ENCODE measurements at places on chromosomes 12 and 14. TPM values are rescaled to one million over a fixed set of nuclear protein-coding genes. Genes with fewer than 3 reads are reported as not detected.

DNA sequence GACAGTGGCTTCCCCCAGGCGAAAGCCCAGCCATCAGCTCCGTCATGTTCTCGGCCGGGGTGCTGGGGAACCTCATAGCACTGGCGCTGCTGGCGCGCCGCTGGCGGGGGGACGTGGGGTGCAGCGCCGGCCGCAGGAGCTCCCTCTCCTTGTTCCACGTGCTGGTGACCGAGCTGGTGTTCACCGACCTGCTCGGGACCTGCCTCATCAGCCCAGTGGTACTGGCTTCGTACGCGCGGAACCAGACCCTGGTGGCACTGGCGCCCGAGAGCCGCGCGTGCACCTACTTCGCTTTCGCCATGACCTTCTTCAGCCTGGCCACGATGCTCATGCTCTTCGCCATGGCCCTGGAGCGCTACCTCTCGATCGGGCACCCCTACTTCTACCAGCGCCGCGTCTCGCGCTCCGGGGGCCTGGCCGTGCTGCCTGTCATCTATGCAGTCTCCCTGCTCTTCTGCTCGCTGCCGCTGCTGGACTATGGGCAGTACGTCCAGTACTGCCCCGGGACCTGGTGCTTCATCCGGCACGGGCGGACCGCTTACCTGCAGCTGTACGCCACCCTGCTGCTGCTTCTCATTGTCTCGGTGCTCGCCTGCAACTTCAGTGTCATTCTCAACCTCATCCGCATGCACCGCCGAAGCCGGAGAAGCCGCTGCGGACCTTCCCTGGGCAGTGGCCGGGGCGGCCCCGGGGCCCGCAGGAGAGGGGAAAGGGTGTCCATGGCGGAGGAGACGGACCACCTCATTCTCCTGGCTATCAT is 663 bp downstream of the PTGER2 start:
- H3K27me3 ChIP-seq = no peaks in the 10 kb centered on the region
- H3K4me3 ChIP-seq = no peak overlapping the region
- no peak for DNase-seq
- no peaks in the 10 kb centered on the region for H3K4me1 ChIP-seq
- H3K36me3 ChIP-seq = no peaks in the 10 kb centered on the region
- H3K27ac ChIP-seq = no peak overlapping the region

DNA sequence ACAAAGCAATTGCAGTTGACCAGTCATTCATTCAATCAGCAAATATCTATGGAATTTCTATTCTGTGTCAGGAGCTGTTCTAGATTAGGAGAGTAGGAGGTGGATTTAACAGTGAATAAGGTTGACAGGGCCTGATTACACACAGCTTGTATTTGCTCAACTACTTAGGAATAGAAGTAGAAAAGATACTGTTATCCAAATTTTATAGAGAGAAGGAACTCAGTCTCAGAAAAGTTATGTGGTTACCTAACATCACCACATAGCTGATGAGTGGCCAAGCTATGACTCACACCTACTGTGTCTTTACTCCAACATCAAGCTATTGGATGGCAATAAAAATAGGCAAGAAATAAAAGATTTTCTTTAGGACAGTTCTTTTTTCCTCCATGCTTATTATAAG is 374.8 kb downstream of the RMST start:
- no peak overlapping the region for H3K4me3 ChIP-seq
- no peaks in the 10 kb centered on the region for H3K4me1 ChIP-seq
- no peaks in the 10 kb centered on the region for H3K27me3 ChIP-seq
- no peak overlapping the region for H3K27ac ChIP-seq
- DNase-seq = no peak

- no peaks in the 10 kb centered on the region for H3K4me1 ChIP-seq
- H3K36me3 ChIP-seq = no peaks in the 10 kb centered on the region
- no peak overlapping the region for H3K4me3 ChIP-seq
- no peak overlapping the region for H3K27ac ChIP-seq
These were observed 1217.4 kb upstream of the FLRT2 start for GRCh38 chr14:84312551-84312950.

DNA sequence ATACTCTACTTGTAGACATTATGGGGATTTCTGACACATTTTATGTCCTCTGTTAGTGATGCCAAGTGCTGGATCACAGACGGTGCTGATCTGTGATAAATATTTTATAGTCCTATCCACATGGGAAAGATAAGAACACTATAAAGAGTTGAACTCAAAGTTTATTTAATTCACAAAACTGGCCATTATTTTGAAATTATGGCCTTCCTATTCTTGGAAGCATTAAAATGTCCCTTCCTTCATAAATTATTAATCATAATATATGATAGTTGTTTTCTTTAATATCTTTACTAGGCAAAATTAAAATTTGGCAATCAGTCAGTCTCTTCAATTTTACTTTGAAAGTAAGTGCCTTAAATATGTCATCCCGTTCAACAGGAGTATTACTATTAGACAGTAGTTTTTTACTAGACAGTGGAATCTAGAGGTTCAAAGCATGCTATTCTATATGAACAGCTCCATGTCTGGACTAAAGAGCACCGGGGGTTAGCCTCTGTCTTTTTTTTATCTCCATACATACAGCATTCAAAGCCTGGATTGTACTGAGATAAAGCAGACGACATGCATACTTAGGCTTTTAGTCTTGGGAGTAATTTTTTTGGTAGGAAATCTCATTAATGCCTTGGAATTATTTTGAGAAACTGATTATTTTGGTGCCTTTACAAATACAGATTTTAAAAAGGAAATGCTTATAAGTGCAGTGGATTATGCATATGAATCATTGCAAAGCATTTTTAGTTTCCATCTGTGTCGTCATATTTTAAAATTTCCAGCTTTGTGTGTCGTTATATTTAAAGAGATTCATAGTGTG is 306.1 kb upstream of the RGS6 start:
- no peak overlapping the region for H3K27ac ChIP-seq
- H3K4me3 ChIP-seq = no peak overlapping the region
- DNase-seq = no peak
- no peaks in the 10 kb centered on the region for H3K27me3 ChIP-seq
- H3K36me3 ChIP-seq = no peaks in the 10 kb centered on the region

- H3K36me3 ChIP-seq = no peaks in the 10 kb centered on the region
- H3K27ac ChIP-seq = no peak overlapping the region
- H3K4me1 ChIP-seq = no peaks in the 10 kb centered on the region
- no peak overlapping the region for H3K4me3 ChIP-seq
- no peaks in the 10 kb centered on the region for H3K27me3 ChIP-seq
These were observed 106.4 kb downstream of the CCDC60 start for GRCh38 chr12:119440803-119441360.

GRCh38 chr14:72892103-72892878 is 1.6 kb downstream of the DPF3 start:
- H3K4me3 ChIP-seq = peak overlapping the region; percentile 82
- peaks cover 11% of the 10 kb centered on the region for H3K27me3 ChIP-seq
- no peak for DNase-seq
- no peaks in the 10 kb centered on the region for H3K36me3 ChIP-seq
- H3K27ac ChIP-seq = no peak overlapping the region
- peaks cover 29% of the 10 kb centered on the region for H3K4me1 ChIP-seq

Gene SOAT2
- 14.9 TPM for total RNA-seq

DNA sequence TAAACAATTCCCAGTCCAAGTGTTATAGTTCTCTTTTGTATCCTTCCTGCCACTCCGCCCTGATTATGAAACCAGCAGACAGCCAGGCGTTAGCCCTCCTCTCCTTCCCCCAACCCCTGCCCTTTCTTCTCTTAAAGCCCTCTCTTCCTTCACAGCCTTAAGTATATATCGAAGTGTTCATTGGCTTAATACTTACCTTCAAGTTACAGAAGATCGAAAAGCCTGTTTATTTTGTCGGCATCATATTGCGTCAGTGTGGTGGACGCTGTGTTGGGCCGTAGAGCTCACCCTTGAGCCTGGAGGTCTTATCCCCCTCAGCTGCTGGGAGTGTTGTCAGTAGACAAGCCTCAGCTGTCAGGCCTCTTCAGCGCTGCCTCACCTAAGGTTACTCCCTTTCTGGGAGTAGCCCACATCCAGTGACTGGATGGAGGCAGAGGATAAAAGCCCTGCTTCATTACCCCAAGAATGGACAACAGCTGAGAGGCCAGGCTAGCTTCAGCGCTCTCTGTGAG is 36.2 kb downstream of the CMAS start:
- H3K4me3 ChIP-seq = peak overlapping the region; percentile 55
- DNase-seq = peak; percentile 12
- H3K36me3 ChIP-seq = no peaks in the 10 kb centered on the region

DNA sequence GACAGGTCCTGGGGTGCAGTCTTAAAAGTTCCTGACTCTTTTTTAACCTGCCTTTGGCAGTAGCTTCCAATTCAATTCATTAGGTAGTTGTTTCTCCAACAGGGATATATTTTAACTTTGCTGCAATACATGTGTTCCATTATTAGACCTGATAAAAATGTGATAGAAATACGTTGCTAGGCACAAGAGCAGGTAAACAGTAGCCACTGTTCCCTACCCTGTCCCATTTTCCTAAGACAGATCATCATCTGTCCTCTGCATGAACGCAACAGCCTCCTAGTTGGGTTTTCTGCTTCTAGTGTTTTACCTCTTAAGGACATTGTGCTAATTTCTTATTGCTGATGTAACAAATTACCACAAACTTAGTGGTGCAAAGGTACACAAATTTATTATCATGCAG is 156.8 kb downstream of the SNAPC1 start:
- no peak overlapping the region for H3K4me3 ChIP-seq
- no peaks in the 10 kb centered on the region for H3K27me3 ChIP-seq
- no peaks in the 10 kb centered on the region for H3K4me1 ChIP-seq
- DNase-seq = no peak
- H3K36me3 ChIP-seq = no peaks in the 10 kb centered on the region

GRCh38 chr12:89288959-89289358 is 63.3 kb downstream of the DUSP6 start:
- no peak overlapping the region for H3K27ac ChIP-seq
- H3K36me3 ChIP-seq = no peaks in the 10 kb centered on the region

Gene COX8C
- total RNA-seq = not detected

Gene WASHC3
- 32.7 TPM for total RNA-seq

- no peaks in the 10 kb centered on the region for H3K36me3 ChIP-seq
- no peak overlapping the region for H3K27ac ChIP-seq
- no peak for DNase-seq
- H3K4me3 ChIP-seq = no peak overlapping the region
These were observed 336.4 kb downstream of the FOXG1 start for GRCh38 chr14:29102996-29103395.

- H3K27ac ChIP-seq = peak overlapping the region; percentile 81
- peaks cover 30% of the 10 kb centered on the region for H3K4me1 ChIP-seq
- H3K27me3 ChIP-seq = no peaks in the 10 kb centered on the region
- no peak for DNase-seq
- H3K4me3 ChIP-seq = peak overlapping the region; percentile 75
These were observed 606 bp downstream of the EP400 start for GRCh38 chr12:131950182-131950913.

DNA sequence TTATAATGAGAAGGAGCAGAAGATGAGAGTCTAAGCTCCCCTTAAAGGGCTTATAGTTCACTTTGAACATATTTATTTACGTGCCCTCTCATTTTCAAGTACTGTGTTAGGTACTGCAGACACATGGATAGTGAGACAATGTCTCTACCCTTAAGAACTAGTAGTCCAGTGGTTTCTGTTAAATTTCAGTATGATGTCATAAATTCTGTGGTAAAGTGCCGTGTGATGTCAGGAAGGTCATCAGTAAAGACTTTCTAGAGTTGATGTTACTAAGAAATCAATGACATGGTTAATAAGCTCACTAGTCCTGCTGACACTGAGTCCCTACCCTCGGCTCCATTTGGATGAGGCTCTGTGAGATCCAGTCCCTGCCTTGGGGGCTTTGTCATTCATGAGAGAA is 475.6 kb downstream of the ZFP36L1 start:
- no peaks in the 10 kb centered on the region for H3K27me3 ChIP-seq
- DNase-seq = no peak
- no peak overlapping the region for H3K4me3 ChIP-seq
- no peaks in the 10 kb centered on the region for H3K36me3 ChIP-seq

Gene GALNT9
- 0.04 TPM for total RNA-seq

Gene PGF
- 20.3 TPM for total RNA-seq

DNA sequence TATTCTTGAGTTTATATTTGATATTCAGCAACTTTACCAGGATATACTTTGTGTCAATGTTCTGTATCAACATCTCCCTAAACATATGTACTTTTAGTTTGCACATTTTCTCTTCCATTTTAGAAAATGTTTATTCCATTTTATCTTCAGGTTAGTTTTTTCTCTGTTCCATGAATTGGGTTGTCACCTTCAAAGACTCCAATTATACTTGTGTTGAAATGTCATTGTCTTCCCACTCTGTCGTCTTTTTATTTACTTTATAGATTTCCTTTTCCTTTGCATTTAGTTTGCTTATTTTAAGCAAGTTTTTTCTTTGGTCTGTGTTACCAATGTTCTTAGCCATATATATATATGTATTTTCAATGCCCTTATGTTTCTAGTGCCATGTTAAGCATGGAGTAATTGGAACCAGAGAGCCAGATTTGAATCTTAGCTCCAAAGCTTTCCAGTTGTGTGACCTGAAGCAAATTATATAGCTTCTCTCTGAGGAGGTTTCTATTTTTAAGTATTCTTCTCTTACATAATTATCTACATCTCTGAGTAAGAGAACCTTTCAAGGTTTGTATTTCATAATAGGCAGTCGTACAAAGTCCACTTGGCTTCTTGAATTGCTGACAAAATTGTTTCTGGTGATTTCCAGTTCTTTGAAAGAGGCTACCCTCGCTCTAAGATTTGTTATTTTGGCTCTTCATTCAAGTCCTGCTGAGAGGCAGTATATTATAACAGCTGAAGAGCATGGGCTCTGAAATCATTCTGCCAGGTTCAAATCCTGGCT is 85.8 kb upstream of the DYRK2 start:
- no peaks in the 10 kb centered on the region for H3K27me3 ChIP-seq
- H3K4me1 ChIP-seq = no peaks in the 10 kb centered on the region
- H3K27ac ChIP-seq = no peak overlapping the region
- no peak for DNase-seq
- no peak overlapping the region for H3K4me3 ChIP-seq
- no peaks in the 10 kb centered on the region for H3K36me3 ChIP-seq

Gene TAS2R8
- 0.09 TPM for total RNA-seq

GRCh38 chr14:59754256-59754655 is 116.3 kb downstream of the RTN1 start:
- H3K27me3 ChIP-seq = no peaks in the 10 kb centered on the region
- H3K4me3 ChIP-seq = no peak overlapping the region
- H3K36me3 ChIP-seq = no peaks in the 10 kb centered on the region
- H3K4me1 ChIP-seq = no peaks in the 10 kb centered on the region
- H3K27ac ChIP-seq = no peak overlapping the region

DNA sequence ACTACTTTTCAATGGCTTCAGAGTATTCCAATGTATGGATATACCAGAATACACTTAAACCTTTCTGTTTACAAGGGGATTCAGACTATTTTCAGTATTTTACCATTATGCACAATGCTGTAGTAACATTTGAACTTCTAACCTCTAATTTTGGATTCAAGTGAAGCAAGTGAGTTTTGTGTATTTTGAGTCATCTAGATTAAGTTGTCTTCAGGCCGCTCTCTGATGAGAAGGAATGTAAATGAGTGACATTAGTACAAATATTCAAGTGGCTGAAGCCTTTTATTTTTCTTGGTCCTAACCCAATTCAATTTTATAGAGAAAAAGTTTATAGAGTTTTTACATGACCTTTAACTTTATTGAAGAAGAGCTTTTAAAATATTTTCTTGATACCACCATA is 125.6 kb downstream of the PDE3A start:
- no peaks in the 10 kb centered on the region for H3K36me3 ChIP-seq
- no peaks in the 10 kb centered on the region for H3K4me1 ChIP-seq
- H3K27me3 ChIP-seq = no peaks in the 10 kb centered on the region
- no peak for DNase-seq
- H3K27ac ChIP-seq = no peak overlapping the region

- no peaks in the 10 kb centered on the region for H3K4me1 ChIP-seq
- no peak overlapping the region for H3K27ac ChIP-seq
- no peak overlapping the region for H3K4me3 ChIP-seq
- no peaks in the 10 kb centered on the region for H3K36me3 ChIP-seq
- no peaks in the 10 kb centered on the region for H3K27me3 ChIP-seq
- DNase-seq = no peak
These were observed 20.7 kb upstream of the TEX22 start for GRCh38 chr14:105377555-105378182.

All from HepG2 (cell line).